ENCODE measurements at places on chromosomes 16 and 17. TPM values are rescaled to one million over a fixed set of nuclear protein-coding genes. Genes with fewer than 3 reads are reported as not detected.

The GLP2R gene
- total RNA-seq, result 23.5 TPM

DNA sequence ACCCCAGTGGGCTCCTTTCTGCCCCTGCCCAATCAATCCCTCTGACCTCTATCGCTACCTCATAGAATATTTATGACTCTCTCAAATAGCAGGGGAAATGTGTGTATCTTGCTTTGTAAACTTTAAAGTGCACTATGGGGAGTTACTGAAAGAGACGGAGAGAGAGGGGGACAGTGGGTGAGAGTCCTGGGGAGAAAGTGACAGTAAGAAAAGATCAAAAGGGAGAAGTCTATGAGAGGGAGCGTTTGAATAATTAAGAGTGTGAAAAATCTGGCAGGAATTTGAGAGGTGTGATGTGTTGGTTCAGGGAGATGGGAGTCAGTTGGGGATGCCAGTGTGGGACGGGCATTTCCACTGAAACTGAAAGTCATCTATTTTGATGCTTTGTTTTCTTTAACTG, 32.6 kb downstream of the USP43 start:
- no peak for DNase-seq

- no peak for DNase-seq
These were observed 21.2 kb downstream of the ATP6V0D1 start for GRCh38 chr16:67459861-67460150.

GRCh38 chr17:4969047-4969550, 1.5 kb upstream of the SPAG7 start:
- DNase-seq, result no peak

The RND2 gene
- total RNA-seq, result 2.8 TPM

The FBRS gene
- total RNA-seq, result 84.9 TPM

GRCh38 chr16:50842013-50842505, 100.2 kb downstream of the CYLD start:
- no peak for DNase-seq

- DNase-seq, result no peak
These were observed 36.2 kb downstream of the ABR start for GRCh38 chr17:1143573-1143972.

DNA sequence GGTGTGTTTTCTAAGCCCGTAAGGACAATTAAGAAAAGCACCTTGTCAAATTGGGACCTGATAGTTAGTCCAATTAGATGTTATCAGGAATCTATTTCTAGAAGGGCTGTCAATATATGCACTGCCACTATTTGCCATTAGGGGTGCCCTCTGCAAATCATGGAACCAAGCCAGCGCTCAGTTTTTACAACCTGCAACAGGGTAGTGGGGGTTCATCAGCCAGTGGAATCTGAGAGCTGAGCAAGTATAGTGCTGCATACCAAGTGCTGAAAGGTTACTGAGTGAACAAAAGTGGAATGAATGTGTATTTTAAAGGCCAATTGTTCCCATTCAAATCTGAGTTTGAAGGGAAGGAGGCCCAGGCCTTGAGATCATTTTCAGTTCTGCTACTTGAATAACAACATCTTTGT, 10.4 kb downstream of the PRR11 start:
- no peak for DNase-seq

The ZG16B gene
- 55.9 TPM for total RNA-seq

GRCh38 chr16:27756206-27756970, 206.4 kb downstream of the KATNIP start:
- DNase-seq, result no peak

The USP43 gene
- total RNA-seq, result 8.2 TPM

DNA sequence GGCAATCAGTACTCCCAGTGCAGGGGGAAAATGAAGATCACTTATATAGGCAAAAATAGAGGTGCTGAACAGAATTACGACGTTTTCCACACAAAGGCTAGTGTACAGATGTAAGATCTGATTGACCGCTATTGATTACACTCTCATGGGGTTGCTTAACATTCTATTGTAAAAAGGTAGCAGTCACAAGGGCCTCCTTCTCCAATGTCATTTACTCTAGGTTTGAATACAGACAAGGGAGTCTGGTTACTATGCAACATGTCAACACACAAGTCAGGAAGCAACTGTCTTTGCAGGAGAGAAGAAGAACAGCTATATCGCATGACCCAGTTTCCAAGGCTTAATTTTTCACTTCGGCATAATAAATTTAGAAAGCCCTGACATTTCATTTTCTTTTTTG, 7.9 kb downstream of the KRT37 start:
- DNase-seq, result no peak

DNA sequence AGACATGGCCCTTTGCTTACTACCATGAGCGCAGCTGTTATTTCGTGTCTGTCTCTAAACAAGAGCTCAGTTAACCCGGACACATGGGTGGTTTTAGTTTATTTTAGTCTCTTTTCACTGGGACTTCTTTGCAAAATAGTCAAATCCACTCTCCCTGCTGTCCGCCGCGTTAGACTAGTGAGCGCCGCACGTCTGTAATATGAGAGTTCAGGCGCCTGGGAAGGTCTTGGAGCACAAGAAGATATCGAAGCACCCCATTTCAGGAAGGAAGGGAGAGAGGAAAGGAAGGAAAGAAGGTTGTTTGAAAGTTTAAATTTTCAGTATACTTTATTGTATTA, 111.0 kb upstream of the CHMP6 start:
- DNase-seq, result no peak

The ARHGAP23 gene
- total RNA-seq, result 37.6 TPM

The TK1 gene
- total RNA-seq, result 4.6 TPM

GRCh38 chr16:84609563-84610177, 8.2 kb downstream of the COTL1 start:
- DNase-seq, result no peak

DNA sequence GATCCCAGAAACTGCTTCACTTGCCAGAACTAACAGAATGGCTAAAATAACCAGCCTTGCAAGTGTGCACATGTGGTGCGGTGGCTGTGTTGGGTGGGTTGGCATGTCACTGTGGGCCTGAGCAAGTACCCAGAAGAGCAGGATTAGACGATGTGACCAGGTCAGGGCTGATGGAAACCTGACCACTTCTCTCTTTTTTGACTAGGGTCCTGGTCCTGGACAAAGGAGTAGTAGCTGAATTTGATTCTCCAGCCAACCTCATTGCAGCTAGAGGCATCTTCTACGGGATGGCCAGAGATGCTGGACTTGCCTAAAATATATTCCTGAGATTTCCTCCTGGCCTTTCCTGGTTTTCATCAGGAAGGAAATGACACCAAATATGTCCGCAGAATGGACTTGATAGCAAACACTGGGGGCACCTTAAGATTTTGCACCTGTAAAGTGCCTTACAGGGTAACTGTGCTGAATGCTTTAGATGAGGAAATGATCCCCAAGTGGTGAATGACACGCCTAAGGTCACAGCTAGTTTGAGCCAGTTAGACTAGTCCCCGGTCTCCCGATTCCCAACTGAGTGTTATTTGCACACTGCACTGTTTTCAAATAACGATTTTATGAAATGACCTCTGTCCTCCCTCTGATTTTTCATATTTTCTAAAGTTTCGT, 16.7 kb downstream of the ANKRD40 start:
- DNase-seq, result no peak

DNA sequence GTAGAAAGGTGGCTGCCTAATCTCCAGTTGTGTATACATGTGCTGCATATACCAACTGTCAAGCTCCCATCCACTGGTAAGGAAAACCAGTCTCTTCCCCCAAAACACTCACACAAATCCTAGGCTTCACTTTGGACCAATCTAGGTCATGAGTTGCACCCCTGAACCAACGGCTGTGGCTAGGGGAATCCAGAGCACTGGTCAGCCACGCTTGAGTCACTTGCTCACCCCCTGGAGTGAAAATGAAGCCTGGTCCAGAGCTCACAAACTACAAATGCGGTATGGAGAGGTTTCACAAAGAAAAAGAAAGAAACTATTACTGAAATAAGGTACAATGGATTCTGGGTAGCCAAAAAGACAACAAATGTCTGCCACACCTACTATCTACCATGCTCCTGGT, 66.1 kb upstream of the NLK start:
- DNase-seq, result no peak

DNA sequence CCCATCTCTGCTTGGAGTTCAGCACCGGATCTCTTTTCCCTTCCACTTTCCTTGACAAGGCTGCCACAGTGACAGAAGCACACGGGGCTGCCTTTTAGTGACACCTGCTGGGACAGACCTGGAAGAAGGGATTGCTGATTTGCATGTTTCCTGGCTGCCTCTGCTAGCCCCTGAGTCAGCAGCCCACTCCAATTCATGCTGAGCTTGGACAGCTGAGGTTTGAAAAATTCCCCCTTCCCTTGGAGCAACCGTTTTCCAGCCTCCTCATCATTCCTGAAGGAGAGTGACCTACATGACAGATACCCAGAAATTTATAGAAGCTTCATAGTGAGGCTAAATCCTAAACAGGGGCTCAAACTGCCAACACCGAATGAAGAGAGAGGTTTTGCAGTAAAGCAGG, 18.8 kb upstream of the RBL2 start:
- DNase-seq, result no peak

GRCh38 chr17:46916623-46917022, 6.3 kb upstream of the GOSR2 start:
- DNase-seq, result no peak

DNA sequence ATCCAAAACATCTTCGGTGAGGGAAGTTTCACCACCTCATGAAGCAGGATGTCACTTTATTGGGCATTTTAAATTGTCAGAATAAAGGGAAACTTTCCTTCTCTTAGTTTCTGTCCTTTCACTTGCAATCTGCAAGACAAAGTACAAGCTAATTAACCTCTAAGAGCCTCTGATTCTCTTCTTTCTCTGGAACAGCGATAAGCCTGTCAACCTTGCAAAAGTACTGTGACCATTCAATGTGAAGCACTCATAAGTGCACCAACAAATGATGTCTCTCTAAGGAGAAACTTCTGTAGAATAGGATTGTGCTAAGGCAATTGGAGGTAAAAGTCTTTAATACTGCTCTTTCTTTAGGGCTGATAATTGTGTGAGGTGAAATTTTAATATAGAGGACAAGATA, 1622.3 kb downstream of the CDH8 start:
- DNase-seq, result no peak

GRCh38 chr17:19415806-19416775, 5.1 kb downstream of the RNF112 start:
- DNase-seq, result no peak

DNA sequence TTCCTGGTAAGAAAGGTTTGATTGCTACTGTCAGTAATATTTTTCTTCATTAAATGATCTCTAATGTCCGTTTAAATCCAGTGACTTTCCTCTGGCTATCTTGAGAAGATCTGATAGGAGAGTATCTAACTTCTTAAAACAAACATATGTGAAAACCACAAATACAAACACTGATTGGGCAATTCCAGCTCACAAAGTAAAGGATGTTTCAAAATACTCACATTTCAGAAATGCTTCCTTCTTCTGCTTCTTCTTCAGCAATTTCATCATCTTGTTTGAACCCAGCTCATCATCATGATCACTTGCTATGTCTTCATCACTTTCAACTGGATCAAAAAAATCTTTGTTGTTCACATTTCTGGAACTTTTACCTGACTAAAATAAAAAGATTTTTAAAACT, 64.3 kb upstream of the RBL2 start:
- DNase-seq, result no peak

The RDM1 gene
- 0.75 TPM for total RNA-seq

DNA sequence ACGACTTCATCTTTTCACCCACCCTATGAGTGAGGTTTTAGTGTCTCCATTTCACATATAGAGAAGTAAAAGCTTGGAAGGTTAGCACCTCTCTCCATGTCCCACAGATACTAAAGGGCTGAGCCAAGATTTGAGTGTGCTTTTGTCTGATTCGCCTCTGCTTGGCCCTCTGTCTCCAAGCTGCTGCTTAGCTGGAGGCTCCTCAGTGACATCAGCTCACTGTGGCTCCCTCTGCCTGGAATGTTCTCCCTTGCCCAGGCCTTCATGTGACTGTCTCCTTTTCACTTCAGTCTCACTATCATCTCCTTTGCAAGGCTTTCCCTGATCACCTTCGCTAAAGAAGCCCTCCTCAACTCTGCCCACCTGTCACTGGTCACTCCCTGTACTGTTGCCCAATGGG, 84.5 kb upstream of the HSBP1 start:
- no peak for DNase-seq

DNA sequence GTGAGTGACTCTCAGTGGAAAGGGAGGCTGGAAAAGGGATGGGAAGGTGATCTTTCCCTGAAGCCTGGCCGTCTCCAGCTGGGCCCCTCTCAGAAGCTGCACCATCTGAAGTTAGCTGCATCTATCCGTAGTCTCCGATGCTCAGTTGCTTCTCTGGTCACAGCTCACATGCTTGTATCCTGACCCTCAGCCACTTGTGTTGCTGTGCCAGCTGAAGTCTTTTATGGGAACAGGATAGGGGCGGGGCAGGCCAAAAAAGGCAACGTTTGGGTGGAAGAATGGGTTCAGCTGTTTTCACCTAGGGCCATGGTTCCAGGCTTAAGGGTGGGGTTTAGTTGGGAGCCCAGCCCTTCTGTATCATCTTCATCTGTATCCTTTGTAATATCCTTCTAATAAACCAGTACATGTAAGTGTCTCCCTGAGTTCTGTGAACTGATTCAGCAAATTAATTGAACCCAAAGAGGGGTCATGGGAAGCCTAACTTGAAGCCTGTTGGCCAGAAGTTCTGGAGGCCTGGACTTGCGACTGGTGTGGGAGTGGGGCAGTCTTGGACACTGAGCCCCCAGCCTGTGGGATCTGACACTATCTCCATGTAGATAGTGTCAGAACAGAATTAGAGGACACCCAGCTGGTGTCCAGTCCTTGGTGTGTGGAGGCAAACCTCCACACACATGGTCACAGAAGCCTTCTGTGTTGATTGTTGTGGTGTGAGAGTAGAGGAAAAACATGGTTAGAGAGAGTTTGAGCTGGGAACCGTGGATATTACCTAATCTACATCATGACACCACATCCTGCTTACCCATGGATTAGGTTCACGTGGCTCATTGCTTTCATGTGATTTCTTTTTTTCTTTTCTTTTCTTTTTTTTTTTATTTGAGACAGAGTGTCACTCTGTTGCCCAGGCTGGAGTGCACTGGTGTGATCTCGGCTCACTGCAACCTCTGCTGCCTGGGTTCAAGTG, 49.3 kb upstream of the FBXO47 start:
- DNase-seq, result no peak

The LPO gene
- total RNA-seq, result not detected

GRCh38 chr17:1077986-1078711, 81.2 kb downstream of the TIMM22 start:
- no peak for DNase-seq

DNA sequence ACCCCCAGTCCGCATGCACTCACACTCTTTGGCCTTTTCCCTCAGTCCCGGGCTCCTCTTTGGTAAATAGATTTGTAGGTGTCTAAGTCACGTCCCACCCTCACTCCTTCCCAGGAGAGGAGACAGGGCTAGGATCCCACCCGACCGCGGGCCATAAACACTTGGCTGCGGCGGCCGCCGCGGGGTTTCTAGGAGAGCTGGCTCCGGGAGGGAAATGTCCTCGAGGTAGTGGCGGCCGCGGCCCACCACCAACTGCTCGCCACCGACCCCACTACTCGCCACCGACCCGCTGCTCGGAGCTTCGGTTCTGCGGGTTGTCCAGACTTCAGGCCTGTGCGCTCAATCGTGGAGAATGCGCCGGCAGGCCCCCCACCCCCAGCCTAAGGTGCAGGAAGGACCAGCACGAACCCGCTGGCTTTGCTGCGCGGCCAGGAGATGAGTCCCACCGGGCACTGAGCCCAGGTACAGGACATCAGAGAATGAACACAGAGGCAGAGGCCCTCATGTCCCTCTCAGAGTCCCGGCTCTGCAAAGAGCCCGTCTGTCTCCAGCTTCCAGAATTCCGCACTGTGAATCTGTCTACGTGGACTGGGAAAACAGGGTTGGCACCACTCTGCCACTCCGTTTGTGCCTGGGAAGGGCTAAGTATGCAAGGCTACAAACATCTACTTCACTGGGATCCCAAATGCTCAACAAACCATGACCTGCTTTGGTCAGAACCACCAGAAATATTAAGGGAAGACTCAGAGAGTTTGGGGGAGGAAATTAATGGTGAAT, 2.5 kb downstream of the PRAC2 start:
- no peak for DNase-seq

The CHRNB1 gene
- 10.0 TPM for total RNA-seq
